NCI-H226 (cell line): ENCODE measurements at places on chromosomes 7 and 10.

GRCh38 chr10:69801434-69802315, at the start of gene COL13A1:
Gene COL13A1, plus strand, starts transcription at chr10:69801906. Its CDS starts 518 bp downstream, at chr10:69802424.
- DNase-seq: peak; percentile 51

DNA sequence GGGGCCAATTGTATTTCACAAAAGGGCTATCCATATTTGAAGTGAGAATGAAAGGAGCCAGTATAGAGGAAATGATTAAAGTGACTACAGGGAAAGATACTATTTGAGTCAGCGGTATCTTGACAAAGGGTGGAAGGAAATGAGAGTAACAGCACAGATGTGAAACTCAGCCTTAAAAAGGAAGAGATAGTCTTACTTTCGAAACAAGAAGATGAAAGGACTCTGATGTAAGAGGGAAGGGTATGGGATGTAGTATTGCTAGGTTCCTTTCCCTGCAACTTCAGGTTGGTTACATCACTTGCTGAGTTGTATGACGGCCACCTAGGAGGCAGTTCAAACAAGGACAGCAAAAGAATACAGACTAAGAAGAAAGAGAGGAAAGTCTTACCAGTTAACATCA, 13.7 kb downstream of the CISD1 start:
- no peak for DNase-seq

DNA sequence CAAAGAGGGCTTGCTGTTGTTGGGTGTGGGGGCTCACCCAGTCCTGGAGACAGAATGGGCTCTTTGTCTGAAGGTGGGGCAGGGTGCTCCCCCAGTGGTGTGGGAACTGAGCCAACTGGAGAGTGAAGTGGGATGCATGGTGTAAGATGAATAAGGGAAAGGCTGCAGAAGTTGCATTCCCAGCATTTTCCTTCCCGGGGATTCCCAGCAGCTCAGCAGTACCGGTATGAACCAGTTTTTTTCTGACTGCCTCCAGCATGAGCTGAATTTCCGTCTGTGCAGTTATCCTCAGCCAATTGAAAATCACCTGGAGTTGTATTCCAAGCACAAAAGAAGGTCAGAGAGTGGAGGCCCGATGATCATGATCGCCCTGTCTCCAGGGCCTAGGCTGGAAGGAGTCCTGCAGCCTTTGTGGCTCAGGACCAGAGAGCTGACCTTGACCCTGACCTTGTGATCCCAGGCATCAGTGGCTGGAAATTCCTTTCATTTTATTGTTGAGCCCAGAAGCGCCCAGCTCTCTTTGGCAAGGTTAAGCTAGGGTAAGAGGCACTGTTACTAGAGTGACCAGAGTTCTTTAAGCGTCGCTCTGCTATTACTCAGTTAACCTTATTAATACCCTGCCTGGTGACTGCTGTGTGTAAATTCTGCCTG, 33.4 kb downstream of the OGDH start:
- peak; percentile 98 for DNase-seq

DNA sequence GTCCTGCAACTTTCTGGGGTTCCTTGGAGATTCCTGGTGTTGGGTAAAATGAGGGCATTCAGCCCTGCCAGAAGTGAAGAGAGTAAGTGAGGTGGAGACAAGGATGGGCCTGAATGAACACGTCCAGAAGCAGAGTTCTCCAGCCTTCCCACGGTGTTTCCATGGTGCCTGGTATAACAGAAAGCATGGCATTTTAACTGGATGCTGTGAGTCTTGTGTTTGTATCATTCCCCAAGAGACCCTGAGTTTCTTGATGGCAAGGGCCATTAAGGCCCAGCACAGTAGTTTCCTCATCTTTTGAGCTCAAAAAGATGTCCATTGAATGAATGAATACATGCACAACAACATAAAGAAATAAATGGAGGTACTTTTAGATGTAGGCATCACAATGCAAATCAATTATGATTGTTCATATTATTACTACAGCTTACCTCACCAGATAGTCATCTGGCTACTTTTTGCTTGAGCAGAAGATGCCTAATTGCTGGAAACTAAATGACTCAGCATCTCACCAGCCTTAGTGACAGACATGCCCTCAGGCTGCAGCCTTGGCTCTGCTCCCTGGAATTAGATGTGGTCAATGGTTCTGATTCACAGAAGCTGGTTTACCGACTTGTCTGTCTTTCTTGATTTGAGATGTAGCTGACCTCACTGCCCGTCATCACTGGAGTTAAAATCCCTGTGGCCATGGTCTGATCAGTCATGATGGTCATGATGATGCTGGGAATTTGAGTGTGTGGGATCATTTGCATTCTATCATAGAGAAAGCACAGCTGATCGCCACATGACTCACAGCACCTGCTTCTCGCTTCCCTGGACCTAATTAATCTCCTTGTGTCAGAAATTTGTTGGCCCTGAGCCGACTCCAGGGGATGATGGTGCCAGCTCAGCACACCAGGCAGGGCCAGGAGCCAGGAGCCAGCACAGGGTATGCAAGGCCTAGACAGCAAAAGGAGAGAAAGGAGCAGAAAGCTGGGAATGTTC, 83.9 kb downstream of the CXCL12 start:
- DNase-seq: peak; percentile 63

DNA sequence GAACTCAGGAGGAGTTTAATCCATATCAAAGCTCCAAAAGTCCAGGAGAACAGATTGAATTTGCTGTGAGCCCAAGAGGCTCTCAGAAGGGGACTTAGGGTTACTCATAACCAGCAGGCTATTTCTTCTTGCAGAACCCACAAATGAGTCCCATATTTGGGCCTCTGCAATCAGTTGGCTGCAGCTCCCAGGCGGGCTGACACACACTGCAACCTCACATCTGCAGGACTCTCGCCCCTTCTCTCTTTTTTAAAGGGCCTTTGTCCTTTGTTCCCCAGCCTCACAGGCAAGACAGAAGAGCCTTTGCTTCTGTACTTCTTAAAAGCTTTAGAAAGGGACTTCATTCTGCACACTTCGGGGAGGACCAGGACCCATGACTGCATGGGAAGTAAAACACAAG, 26.7 kb downstream of the CREB3L2 start:
- DNase-seq: no peak

GRCh38 chr10:71634531-71635164, 84.9 kb downstream of the C10orf105 start:
- DNase-seq: no peak
